BJ (cell line): ENCODE measurements at places on chromosomes 5 and 9. TPM values are rescaled to one million over a fixed set of nuclear protein-coding genes. Genes with fewer than 3 reads are reported as not detected.

- no peak for DNase-seq
These were observed 3.3 kb downstream of the OR2Y1 start for GRCh38 chr5:180736536-180736935.

DNA sequence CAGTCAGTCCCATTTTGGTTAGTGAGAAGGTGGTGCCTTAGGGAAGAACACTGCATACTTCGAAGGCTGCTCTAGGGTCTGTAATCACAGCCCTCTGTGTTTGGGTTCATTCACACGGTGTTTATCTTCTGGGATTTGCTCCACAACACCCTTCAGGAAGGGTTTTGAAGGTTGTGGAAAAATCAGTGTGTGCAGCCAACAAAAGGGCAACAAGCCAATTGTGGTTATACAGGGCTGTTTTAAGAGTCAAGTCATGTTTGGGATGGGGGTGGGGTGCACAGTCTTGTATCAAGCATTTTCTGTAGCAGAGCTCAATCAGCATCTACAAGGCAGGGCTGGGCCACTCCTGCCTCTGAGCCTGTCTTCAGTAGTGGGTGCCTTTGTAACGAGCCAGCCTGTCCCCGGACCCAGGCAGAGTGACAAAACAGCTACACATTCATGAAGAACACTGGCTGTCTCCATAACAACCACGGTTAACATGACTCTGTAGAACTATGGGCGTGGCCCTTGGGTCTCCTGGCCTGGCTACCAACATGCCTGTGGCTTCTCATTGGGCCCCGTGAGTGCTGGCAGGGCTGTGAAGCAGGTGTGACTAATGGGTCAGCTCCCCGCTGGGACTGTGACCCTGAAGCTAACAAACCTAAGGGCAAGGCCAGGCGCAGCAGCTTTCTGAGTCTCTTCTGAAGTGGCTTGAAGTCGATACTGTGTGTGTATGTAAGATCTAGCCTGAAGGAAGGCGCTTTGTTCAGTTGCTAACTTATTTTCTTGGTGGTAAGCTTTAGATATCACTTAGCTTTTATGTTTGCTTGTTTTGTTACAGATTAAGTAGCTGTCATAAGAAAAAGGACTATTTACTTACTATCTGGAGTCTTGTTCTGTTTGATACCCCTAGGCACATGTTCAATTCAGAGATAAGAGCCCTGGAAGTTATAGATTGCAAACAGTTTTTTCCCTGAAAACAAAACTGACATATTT lies 27.9 kb upstream of the GOLM1 start:
- DNase-seq: peak; percentile 19

DNA sequence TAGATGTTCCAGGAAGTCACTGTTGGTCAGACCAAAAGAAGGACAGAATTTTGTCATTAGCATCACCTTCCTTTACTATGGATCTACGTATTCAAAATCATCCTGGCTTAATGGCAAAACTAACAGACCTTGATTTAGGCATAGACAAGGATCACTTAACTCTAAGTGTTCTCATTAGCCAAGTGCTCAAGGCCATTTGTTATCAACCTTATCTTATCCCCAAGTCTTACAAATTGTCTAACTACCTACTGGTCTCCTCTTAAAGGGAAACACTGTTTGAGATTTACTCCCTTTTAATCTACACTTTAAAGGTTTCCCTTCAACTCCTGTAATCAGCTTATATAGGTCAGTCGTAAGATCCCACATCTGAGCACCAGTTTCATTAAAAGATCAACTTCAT lies 1197.5 kb upstream of the C9orf72 start:
- no peak for DNase-seq

GRCh38 chr9:106228861-106229260 lies 534.5 kb downstream of the TMEM38B start:
- DNase-seq: no peak

- peak; percentile 77 for DNase-seq
These were observed 40.0 kb upstream of the CDC42SE2 start for GRCh38 chr5:131223751-131224386.

GRCh38 chr5:172985596-172985995 lies 2.0 kb downstream of the ATP6V0E1 start:
- no peak for DNase-seq

GRCh38 chr5:105503950-105504349 lies 1941.4 kb upstream of the NUDT12 start:
- no peak for DNase-seq

Gene SLC6A3
- polyA plus RNA-seq: not detected in 2 replicates

Gene ADAMTSL2
- not detected in 2 replicates for polyA plus RNA-seq

Gene RGS14
- polyA plus RNA-seq: 4.1 and 6.0 TPM in 2 replicates
